ENCODE measurements at places on chromosomes 4 and X. TPM values are rescaled to one million over a fixed set of nuclear protein-coding genes. Genes with fewer than 3 reads are reported as not detected.

TSC22D3 gene
- total RNA-seq: 303 TPM

- no peaks in the 10 kb centered on the region for H3K27me3 ChIP-seq
- DNase-seq: no peak
- no peak overlapping the region for H3K4me3 ChIP-seq
- no peak overlapping the region for H3K27ac ChIP-seq
- H3K4me1 ChIP-seq: no peaks in the 10 kb centered on the region
- H3K36me3 ChIP-seq: no peaks in the 10 kb centered on the region
Measured at GRCh38 chr4:184892999-184893398, 67.2 kb upstream of the ACSL1 start.

EMCN gene
- total RNA-seq: 12.5 TPM

GRCh38 chr4:4386296-4386735 lies 586 bp upstream of the NSG1 start:
- peak overlapping the region; percentile 46 for H3K4me3 ChIP-seq
- peaks cover 34% of the 10 kb centered on the region for H3K4me1 ChIP-seq
- H3K27me3 ChIP-seq: peaks cover 92% of the 10 kb centered on the region
- no peaks in the 10 kb centered on the region for H3K36me3 ChIP-seq
- peak overlapping the region; percentile 14 for H3K27ac ChIP-seq
- DNase-seq: no peak

DNA sequence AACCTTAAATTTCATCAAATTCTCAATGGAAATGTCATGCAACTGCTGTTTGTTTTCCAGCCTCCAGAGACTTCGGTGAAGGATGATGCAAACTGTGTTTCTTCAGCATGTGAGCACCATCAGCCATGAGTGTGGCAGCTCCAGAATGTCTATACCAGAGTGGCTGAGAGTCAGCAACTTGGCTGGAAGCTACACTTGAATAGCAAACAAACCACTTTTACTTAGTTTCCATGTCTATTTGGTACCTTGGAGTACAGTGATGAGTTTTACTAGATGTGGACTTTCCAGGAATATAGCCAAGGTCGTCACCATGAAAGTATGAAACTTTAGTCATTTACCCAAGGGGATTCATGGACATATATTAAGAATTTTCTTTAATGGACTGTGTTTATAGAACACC lies 4.3 kb upstream of the IL21 start:
- no peak for DNase-seq
- H3K36me3 ChIP-seq: no peaks in the 10 kb centered on the region
- H3K27me3 ChIP-seq: no peaks in the 10 kb centered on the region
- no peak overlapping the region for H3K4me3 ChIP-seq

DNA sequence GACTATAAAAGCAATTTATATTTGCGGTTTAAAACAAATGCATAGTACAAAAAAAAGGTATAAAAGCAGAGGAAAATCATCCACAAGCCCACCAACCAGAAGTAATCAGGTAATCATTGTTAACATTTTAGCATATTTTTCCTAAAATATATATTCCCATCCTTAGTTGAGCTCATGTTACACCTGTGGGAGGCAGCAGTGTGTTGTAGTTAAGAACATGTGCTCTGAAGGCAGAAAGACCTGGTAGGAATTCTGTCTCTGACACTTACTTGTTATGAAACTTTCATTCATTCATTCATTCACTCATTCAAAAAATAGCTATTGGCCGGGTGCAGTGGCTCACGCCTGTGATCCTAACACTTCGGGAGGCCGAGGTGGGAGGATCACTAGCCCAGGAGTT lies 15.4 kb upstream of the CDKL5 start:
- DNase-seq: no peak
- H3K27me3 ChIP-seq: no peaks in the 10 kb centered on the region
- no peaks in the 10 kb centered on the region for H3K36me3 ChIP-seq
- no peaks in the 10 kb centered on the region for H3K4me1 ChIP-seq

OTUD4 gene
- total RNA-seq: 39.7 TPM

- no peaks in the 10 kb centered on the region for H3K36me3 ChIP-seq
- H3K4me1 ChIP-seq: peaks cover 44% of the 10 kb centered on the region
- DNase-seq: no peak
- H3K27me3 ChIP-seq: peaks cover 38% of the 10 kb centered on the region
Measured at GRCh38 chr4:30722359-30723200, 2.4 kb downstream of the PCDH7 start.

GPRASP3 gene
- 7.3 TPM for total RNA-seq

- no peaks in the 10 kb centered on the region for H3K4me1 ChIP-seq
- H3K27ac ChIP-seq: no peak overlapping the region
- no peaks in the 10 kb centered on the region for H3K36me3 ChIP-seq
- no peak overlapping the region for H3K4me3 ChIP-seq
- no peaks in the 10 kb centered on the region for H3K27me3 ChIP-seq
Measured at GRCh38 chr4:12689457-12689856, 794.7 kb downstream of the RAB28 start.

DNA sequence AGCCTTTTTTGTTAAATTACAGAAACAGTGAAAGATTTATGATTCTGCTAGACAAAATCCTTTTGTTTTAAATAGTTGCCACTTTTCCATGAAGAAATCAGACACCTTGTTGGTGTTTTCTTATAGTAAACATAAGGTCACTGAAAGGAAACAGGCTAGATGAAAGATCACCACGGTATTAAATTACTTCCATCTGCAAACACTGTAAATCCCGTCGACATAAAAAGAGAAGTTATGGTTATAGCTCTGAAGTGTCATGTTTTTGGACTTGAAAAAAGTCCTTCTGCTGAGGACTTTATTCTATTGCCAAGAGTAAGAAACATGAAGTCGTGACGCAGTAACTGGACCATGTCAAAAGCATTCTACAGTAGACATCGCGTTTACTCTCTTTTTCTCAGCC lies 567.6 kb upstream of the SLIT2 start:
- no peak overlapping the region for H3K4me3 ChIP-seq
- DNase-seq: no peak
- no peak overlapping the region for H3K27ac ChIP-seq
- no peaks in the 10 kb centered on the region for H3K36me3 ChIP-seq

SYP gene
- total RNA-seq: 1.6 TPM

Measured in stomach (tissue), 19 donors.